Mucosa of descending colon (tissue), 3 donors: ENCODE measurements at places on chromosomes 3 and 15. TPM values are rescaled to one million over a fixed set of nuclear protein-coding genes. Genes with fewer than 3 reads are reported as not detected.
A peak's percentile ranks its signal among the peaks of the same experiment; 100 is the strongest.

The IFT122 gene
- 35.0 TPM for total RNA-seq

The KBTBD13 gene
- total RNA-seq: not detected

The POLQ gene
- 3.2 TPM for total RNA-seq

The ZNF385D gene
- total RNA-seq: 2.8 TPM

DNA sequence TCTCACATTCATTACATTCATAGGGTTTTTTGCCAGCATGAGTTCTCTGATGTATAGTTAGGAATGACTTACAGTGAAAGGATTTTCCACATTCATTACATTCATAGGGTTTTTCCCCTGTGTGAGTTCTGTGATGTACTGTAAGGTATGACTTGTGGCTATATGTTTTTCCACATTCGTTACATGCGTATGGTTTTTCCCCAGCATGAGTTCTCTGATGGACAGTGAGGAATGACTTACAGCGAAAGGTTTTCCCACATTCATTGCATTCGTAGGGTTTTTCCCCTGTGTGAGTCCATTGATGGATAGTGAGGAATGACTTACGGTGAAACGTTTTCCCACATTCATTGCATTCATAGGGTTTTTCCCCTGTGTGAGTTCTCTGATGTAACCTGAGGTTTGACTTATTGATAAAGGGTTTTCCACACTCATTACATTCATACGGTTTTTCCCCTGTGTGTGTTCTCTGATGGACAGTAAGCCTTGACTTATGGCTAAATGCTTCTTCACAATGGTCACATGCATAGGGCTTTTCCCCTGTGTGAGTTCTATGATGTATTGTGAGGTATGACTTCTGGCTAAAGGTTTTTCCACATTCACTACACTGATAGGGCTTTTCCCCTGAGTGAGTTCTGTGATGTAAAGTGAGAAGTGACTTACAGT, 47.4 kb downstream of the ZNF717 start:
- no peak for DNase-seq

- DNase-seq: no peak
These were observed 928 bp downstream of the ANKRD34C start for GRCh38 chr15:79283252-79284048.

- no peak for DNase-seq
These were observed 83.6 kb downstream of the PDZRN3 start for GRCh38 chr3:73540969-73541740.

DNA sequence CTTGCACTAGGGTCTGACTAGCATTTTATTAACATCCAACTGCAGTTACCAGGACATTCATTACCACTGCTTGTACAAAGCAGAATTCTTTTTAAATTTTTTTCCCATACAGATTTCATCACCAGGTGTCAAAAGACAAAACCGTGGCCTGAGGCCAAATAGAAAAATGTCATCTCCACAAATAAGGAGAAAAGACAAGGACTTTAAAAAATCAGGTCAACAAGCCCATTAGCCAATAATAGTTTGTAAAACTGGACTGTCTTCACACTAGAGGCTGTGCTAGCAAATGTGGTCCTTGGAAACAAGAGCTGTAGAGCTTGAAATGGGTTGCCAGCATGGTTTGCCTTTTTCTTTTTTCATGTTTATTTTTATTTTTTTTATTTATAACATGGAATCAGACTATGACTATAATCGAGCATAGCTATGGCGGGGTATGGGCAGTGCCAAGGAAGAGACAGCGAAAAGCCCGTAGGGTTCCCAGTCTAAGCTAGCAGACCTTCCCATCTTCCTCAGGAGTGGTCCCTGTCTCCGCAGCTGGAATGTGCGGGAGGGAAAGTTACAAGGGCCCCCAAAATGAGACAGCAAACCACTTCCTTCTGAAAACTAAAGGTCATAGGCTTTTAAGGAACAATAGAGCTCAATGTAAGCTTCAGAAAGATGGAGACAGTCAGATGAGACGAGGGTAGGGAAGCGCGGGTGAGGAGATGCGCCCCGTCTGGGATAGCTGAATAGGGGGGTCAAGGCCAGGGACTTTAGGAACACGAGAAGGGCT, 1.5 kb downstream of the PTPN9 start:
- peak; percentile 15 for DNase-seq

DNA sequence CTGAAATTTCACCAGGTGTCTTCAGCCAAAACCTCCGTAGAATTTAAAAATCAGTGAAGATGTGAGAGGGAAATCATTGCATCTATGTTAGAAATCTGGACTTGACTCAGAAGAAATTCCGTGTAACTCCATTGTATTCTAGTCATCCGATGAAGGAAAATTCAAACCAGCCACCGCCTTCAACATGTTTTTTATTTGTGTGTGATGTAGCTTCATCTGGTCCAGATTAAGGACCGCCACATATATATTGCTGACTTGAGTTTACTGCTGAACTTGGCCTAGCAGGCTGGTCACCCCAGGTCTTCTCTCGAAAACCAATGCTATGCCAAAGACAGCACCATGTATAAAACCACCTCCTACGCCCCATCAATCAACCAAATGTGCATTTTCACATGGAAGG, 120.9 kb downstream of the FOXP1 start:
- DNase-seq: no peak

GRCh38 chr3:104933972-104934371, 432.7 kb upstream of the ALCAM start:
- DNase-seq: no peak
